ENCODE measurements at places on chromosomes 11 and 22.

DNA sequence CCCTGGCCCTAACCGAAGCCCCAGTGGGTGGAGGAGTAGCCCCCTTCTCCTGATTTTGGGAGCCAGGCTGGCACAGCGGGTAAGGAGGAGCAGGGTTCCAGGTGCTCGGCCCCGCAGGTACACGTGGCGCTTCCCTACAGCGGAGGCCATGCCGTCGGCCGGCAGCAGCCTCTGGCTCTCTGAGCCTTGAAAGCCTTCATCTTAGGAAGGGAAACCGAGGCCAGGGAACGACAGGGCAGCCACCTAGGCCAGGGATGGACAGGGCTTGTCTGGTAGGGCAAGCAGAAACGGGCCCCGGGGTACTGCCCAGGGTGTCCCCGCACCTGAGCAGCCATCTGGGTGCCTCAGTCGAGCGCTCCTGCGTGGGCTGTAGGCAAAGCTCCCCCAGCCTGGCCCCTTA, 28.7 kb downstream of the MOB2 start:
- no peak for DNase-seq

- no peak for DNase-seq
Observed at GRCh38 chr22:42033263-42034181, 34.9 kb downstream of the WBP2NL start.

GRCh38 chr11:12150831-12151382, 40.5 kb downstream of the MICAL2 start:
- no peak for DNase-seq

- no peak for DNase-seq
Observed at GRCh38 chr11:124313849-124314248, at the start of gene OR8D1. Gene OR8D1 (minus strand): TSS chr11:124313949. CDS start chr11:124310766, 3,183 bp downstream.

Data from stimulated activated CD8-positive, alpha-beta memory T cell treated with anti-CD3 and anti-CD28 coated beads, Interleukin-7, amount 100 ng/mL, for 1 hour (primary cell).